ENCODE measurements at places on chromosomes 6 and 20.

DNA sequence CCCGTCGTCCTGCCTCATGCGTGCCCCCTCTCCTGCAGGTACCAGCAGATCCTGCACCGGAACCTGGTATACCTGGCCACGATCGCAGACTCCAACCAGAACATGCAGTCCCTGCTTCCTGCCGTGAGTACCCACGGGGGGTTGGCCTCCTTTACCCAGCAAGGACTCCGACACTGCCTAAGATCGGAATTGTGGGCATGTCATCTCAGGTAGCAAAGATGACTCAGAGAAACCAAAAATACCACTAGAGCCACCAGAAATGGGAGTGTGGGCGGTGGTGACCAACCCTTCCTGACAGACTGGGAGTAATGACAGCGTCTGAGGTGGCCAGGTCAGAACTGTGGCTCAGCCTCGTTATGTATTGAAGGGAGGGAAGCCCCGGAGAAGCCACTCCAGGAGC lies 16.3 kb downstream of the SS18L1 start:
- peak; percentile 7 for DNase-seq

DNA sequence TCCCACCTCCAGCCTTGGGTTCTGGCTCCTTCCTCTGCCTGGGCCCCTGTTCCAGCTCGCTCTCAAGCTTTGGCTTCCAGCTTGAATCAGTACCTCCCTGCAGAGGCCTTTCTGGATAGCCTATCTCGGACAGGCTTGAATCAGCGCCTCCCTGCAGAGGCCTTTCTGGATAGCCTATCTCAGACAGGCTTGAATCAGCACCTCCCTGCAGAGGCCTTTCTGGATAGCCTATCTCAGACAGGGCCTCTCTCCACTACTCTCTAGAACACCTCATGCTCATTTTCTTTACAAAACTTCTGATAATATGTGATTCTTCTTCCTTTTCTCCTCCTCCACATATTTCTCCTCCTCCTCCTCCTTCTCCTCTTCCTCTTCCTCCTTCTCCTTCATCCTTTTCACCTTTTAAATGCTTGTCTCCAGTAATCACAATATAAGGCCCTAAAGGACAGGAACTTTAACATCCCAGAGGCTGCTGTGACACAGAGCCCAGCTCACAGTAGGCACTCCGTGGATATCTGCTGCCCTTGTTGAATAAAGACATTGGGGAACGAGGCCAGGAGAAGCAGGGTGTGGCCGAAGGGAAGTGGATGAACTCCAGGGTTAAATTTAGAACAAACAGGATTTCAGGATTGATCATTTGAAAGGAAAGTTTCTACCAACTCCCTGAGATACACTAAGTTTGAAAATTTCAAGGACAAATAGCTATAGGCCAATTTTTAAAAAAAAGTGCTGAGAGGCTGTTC lies 9.3 kb upstream of the RPS6KA2 start:
- no peak for DNase-seq

- DNase-seq: no peak
Measured at GRCh38 chr6:105769987-105770386, 316.1 kb upstream of the PRDM1 start.

GRCh38 chr6:107217248-107217647 lies 101.9 kb upstream of the BEND3 start:
- no peak for DNase-seq

GRCh38 chr6:150667977-150668716 lies 68.5 kb downstream of the PLEKHG1 start:
- DNase-seq: no peak

DNA sequence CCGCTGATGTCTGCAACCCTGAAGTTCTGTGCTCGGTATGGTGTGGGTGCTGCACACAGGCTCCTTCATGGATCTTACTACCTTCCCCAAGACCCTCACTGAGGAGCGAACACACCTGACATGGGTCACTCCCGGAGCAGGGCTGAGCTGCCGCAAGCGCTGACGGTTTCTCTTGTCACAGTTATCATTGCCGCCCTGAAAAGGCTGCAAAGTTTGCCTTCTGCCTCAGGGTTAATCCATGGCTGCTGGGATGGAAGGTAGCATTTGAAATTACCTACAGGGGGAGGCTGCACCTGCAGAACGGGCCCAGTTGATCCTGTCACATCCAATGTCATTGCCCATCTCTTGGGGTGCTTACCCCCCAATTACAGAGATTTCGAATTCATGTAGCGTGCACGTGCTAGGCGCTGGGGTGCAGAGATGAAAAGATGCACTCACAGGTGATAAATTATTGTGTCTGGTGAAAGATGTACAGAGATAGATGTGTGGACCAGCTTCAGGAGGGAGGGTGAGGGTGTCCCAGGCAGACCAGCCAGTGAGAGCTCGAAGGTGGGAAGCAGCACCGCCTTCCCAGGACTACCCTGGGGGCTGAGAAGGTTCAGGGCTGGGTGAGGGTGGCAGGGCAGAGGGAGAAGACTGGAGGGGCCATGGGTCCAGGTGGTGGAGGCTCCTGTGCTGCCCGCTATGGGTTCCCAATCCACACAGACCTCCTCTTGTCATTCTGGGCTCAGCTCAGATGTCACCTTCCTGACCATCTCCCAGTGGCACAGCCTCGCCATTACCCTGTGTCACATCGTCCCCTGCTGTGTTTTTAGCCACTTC lies 120.1 kb downstream of the SYCP2 start:
- DNase-seq: no peak
